CD4-positive, CD25-positive, alpha-beta regulatory T cell (primary cell): ENCODE measurements at places on chromosomes 16 and 17. TPM values are rescaled to one million over a fixed set of nuclear protein-coding genes. Genes with fewer than 3 reads are reported as not detected.

GRCh38 chr16:27353853-27354252 is 40.1 kb downstream of the IL4R start:
- H3K36me3 ChIP-seq = peaks cover 83% of the 10 kb centered on the region
- no peak for DNase-seq
- no peaks in the 10 kb centered on the region for H3K4me1 ChIP-seq
- no peak overlapping the region for H3K4me3 ChIP-seq
- no peak overlapping the region for H3K27ac ChIP-seq

GRCh38 chr16:1991588-1991947 is 1.8 kb downstream of the SYNGR3 start:
- H3K27me3 ChIP-seq = peaks cover 6% of the 10 kb centered on the region
- peak overlapping the region; percentile 61 for H3K4me3 ChIP-seq
- H3K4me1 ChIP-seq = peaks cover 20% of the 10 kb centered on the region
- peak overlapping the region; percentile 77 for H3K27ac ChIP-seq

DNA sequence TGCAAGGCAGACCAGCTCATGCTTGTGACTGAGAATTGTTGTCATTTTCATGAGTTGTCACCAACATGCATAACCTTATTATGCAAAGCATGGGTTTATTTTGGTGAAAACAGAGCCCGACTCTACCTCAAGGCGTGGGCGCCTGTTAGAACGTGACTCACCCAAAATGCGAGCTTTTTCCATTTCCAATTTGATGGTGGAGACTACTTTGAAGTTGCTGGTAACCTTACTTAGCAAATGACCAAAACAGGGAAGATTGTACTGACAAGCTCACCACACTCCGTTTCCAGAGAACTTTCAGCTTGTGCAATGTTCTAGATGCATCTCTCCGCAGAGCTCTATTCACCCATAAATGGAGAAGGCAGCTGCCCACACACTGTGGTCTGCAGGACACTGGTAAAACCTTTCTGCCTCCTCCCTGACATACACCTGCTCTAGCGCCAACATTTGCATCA is 284.5 kb downstream of the MAF start:
- H3K36me3 ChIP-seq = no peaks in the 10 kb centered on the region
- peaks cover 5% of the 10 kb centered on the region for H3K4me1 ChIP-seq
- peak overlapping the region; percentile 8 for H3K4me3 ChIP-seq
- H3K27me3 ChIP-seq = no peaks in the 10 kb centered on the region
- DNase-seq = no peak

- H3K27me3 ChIP-seq = no peaks in the 10 kb centered on the region
- no peak for DNase-seq
- H3K27ac ChIP-seq = no peak overlapping the region
- H3K4me1 ChIP-seq = no peaks in the 10 kb centered on the region
Observed at GRCh38 chr17:70053241-70054234, 21.5 kb upstream of the KCNJ16 start.

- H3K4me1 ChIP-seq = peaks cover 25% of the 10 kb centered on the region
- peak within 1 kb of the TSS; percentile 44 for H3K4me3 ChIP-seq
- DNase-seq = peak; percentile 63
- H3K36me3 ChIP-seq = no peaks in the 10 kb centered on the region
- peaks cover 18% of the 10 kb centered on the region for H3K27me3 ChIP-seq
- H3K27ac ChIP-seq = no peak within 1 kb of the TSS
Observed at GRCh38 chr17:43907425-43907981, at the start of gene MPP2. TSS of gene MPP2 (minus strand) at chr17:43907536. CDS start at chr17:43904460, 3,076 bp downstream.

DNA sequence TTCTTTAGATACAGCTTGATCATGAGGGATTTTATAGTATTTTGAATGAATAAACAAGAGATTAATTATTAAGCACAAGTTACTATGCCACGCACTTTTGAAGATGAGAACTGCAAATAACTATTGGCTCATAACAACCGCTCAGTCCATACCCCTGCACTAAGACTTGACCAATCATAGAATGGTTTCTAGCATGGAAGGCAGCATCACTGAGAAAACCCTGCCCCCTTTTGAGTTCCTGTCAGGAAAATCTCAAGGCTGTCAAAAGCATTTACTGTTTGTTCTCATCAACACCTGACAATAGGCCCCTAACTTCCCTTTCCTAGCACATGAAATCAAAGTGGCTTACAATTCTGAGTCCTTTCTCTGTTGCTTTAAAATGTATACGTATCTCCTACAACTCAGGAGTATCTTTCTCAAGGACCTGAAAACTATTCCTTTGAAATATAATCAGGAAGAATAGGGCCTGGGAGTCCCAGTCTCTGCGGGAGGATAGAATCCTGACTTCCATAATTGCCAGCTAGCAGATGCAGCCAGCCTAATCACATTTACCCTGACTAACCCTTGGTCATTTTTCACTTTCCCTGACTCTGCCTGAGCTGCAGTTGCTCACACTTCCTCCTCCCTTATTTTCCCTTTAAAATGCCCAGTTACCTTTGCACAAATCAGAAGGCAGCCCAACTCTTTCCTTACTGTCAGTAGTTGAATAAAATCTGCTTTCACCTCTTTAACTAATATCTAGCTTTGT is 9.1 kb upstream of the MMD start:
- H3K27ac ChIP-seq = no peak overlapping the region
- DNase-seq = no peak
- H3K4me3 ChIP-seq = no peak overlapping the region
- H3K27me3 ChIP-seq = peaks cover 2% of the 10 kb centered on the region
- no peaks in the 10 kb centered on the region for H3K4me1 ChIP-seq

Gene RNF43
- polyA plus RNA-seq = 0.65 TPM
